ENCODE measurements at places on chromosomes 4 and X. TPM values are rescaled to one million over a fixed set of nuclear protein-coding genes. Genes with fewer than 3 reads are reported as not detected.

Gene CTBP1
- total RNA-seq = 130 TPM

Gene PPP2R2C
- total RNA-seq = 9.8 TPM

Gene MRPS18C
- 39.0 TPM for total RNA-seq

Gene PABPC4L
- not detected for total RNA-seq

Gene SLC35A2
- total RNA-seq = 68.1 TPM

Gene CAPN6
- 0.09 TPM for total RNA-seq

Measured in Calu3 (cell line).